ENCODE measurements at places on chromosomes 5 and 9.
A peak's percentile ranks its signal among the peaks of the same experiment; 100 is the strongest.

- no peak for DNase-seq
These were observed 16.0 kb upstream of the TMEM171 start for GRCh38 chr5:73104326-73104725.

- DNase-seq, result no peak
These were observed 25.1 kb downstream of the CEL start for GRCh38 chr9:133086894-133087293.

- no peak for DNase-seq
These were observed 370 bp upstream of the CDH6 start for GRCh38 chr5:31193116-31193515.

GRCh38 chr5:173707392-173707791, 90.9 kb upstream of the BOD1 start:
- DNase-seq, result peak; percentile 51

DNA sequence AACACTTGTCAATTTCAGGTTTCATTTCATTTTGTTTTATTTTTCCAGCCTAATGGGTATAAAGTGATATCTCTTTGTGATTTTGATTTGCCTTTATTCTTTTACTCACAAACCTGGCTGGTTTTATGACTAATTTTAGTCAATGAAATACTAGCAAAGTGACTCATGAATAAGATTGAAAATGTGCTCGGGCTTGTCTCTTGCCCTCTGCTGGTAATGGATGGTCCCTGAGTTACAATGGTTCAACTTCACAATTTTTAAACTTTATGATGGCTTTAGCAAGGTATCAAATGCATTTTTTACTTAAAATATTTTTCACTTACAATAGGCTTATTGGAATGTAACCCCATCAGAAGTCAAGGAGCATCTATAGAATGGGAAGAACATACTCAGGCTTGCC, 431.4 kb upstream of the CCNG1 start:
- DNase-seq, result no peak

All from fibroblast of skin of right biceps (primary cell).